Lung (tissue), 17 donors: ENCODE measurements at places on chromosomes 12 and 14. TPM values are rescaled to one million over a fixed set of nuclear protein-coding genes. Genes with fewer than 3 reads are reported as not detected.

DNA sequence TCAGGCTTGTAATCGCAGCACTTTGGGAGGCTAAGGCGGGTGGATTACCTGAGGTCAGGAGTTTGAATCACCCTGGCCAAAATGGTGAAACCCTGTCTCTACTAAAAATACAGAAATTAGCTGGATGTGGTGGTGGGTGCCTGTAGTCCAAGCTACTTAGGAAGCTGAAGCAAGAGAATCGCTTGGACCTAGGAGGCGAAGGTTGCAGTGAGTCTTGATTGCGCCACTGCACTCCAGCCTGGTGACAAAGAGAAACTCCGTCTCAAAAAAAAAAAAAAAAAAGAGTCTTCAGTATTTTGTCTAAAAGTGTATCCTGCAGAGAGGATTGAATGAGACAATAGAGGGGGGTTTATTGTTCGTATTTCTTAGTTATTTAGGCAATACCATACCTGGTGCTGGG lies 25.3 kb downstream of the FOXA1 start:
- no peaks in the 10 kb centered on the region for H3K36me3 ChIP-seq
- no peak for DNase-seq

DNA sequence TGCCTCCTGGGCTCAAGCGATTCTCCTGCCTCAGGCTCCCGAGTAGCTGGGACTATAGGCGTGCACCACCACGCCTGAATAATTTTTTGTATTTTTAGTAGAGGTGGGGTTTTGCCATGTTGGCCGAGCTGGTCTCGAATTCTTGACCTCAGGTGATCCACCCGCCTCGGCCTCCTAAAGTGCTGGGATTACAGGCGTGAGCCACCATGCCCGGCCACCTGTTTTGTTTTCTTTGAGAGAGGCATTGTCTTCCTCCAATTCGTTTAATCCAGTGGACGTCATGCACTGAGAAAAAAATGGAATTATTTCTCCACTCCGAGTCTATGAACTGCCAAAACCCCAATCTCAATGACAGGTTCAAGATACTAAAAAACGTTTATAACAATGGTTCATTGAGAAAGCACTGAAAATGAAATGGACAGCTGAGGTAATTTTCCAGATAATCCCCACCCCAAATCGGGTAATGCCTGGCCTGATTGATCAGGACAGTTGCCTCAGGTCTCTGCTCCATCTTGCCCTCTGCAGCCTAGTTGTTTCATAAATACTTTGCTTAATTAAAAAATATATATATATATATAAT lies 132.7 kb upstream of the PARP11 start:
- H3K27ac ChIP-seq: no peak overlapping the region
- no peak for DNase-seq
- no peak overlapping the region for H3K4me3 ChIP-seq

- peaks cover 4% of the 10 kb centered on the region for H3K36me3 ChIP-seq
- no peak overlapping the region for H3K27ac ChIP-seq
- H3K27me3 ChIP-seq: no peaks in the 10 kb centered on the region
- H3K4me3 ChIP-seq: no peak overlapping the region
- peaks cover 1% of the 10 kb centered on the region for H3K4me1 ChIP-seq
Measured at GRCh38 chr12:50248411-50248810, 34.9 kb downstream of the LIMA1 start.

GRCh38 chr12:93299262-93299846 lies 78.4 kb upstream of the NUDT4 start:
- H3K36me3 ChIP-seq: no peaks in the 10 kb centered on the region
- H3K27me3 ChIP-seq: no peaks in the 10 kb centered on the region
- DNase-seq: no peak

GRCh38 chr12:46367351-46368029 lies 5.1 kb downstream of the SLC38A2 start:
- H3K36me3 ChIP-seq: peaks cover 66% of the 10 kb centered on the region
- H3K4me3 ChIP-seq: peak overlapping the region; percentile 19
- peaks cover 53% of the 10 kb centered on the region for H3K4me1 ChIP-seq
- H3K27ac ChIP-seq: peak overlapping the region; percentile 65
- no peaks in the 10 kb centered on the region for H3K27me3 ChIP-seq

DNA sequence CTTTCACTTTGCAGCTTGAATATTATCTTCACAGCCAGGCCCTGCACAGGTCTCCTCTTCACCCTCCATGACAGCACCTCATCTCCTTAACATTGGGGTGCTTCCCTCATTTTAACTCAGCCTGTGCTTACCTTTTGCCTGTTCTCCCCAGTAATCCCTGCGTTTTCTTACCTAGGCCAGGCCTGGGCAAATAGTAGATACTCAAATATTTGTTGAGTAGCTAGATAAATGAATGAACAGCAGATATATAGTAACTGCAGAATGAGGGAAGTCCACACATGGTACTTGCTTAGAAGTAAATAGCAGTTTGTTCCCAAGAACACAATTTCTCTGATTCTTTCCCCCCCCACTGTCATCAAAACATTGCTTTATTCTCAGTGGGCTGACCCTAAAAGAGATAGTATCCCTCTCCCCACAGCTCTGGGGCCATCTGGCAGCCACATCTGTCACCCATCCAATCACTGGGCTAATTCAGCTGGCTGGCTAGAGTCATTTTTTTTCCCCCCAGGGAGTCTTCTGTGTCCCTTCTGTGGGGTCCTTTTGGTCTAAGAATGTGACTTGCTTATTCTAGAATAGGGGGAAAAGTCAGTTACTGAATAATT lies 43.2 kb downstream of the APPL2 start:
- H3K4me1 ChIP-seq: no peaks in the 10 kb centered on the region
- H3K27me3 ChIP-seq: no peaks in the 10 kb centered on the region
- DNase-seq: no peak
- H3K27ac ChIP-seq: no peak overlapping the region
- no peak overlapping the region for H3K4me3 ChIP-seq
- H3K36me3 ChIP-seq: peaks cover 47% of the 10 kb centered on the region

- H3K36me3 ChIP-seq: peaks cover 18% of the 10 kb centered on the region
- no peak for DNase-seq
- no peaks in the 10 kb centered on the region for H3K4me1 ChIP-seq
- no peak overlapping the region for H3K27ac ChIP-seq
- no peak overlapping the region for H3K4me3 ChIP-seq
Measured at GRCh38 chr12:112486361-112486760, 67.6 kb downstream of the PTPN11 start.

- peaks cover 37% of the 10 kb centered on the region for H3K4me1 ChIP-seq
- H3K4me3 ChIP-seq: no peak overlapping the region
- H3K36me3 ChIP-seq: peaks cover 2% of the 10 kb centered on the region
- DNase-seq: no peak
- H3K27ac ChIP-seq: peak overlapping the region; percentile 45
Measured at GRCh38 chr12:113236539-113237399, 15.5 kb downstream of the TPCN1 start.

DNA sequence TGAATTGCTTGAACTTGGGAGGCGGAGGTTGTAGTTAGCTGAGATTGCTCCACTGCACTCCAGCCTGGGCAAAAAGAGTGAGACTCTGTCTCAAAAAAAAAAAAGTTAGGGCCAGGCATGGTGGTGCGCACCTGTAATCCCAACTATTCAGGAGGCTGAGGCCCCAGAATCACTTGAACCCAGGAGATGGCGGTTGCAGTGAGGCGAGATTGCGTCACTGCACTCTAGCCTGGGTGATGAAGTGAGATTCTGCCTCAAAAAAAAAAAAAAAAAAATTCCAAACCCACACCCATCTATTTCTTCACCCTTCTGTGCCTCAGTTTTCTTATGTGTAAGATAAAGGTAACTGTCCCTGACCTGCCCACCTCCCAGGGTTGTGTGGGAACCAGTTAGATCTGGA lies 11.0 kb upstream of the MLXIP start:
- no peak overlapping the region for H3K27ac ChIP-seq
- no peaks in the 10 kb centered on the region for H3K36me3 ChIP-seq
- H3K4me1 ChIP-seq: peaks cover 48% of the 10 kb centered on the region
- no peaks in the 10 kb centered on the region for H3K27me3 ChIP-seq
- DNase-seq: no peak

DNA sequence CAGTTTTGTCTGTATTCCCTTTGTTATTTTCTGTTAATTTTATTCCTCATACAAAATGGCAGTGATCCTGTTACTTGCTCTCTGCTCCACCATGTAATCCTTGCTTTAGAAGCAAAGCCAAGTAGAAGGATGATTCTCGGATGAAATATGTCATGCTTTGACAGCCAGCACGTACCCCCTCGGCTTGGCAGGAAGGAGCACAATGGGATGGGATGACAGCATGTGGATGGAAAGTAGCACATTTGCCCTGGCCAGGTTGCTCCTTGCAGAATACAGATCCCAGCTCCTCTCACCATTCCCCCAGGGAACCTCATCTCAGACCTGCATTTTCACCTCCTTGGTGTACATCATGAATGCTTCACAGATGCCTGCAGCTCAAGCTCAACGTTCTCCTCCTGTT lies 35.1 kb upstream of the ATF1 start:
- DNase-seq: no peak
- peaks cover 3% of the 10 kb centered on the region for H3K4me1 ChIP-seq
- H3K27ac ChIP-seq: no peak overlapping the region
- peaks cover 36% of the 10 kb centered on the region for H3K36me3 ChIP-seq
- H3K4me3 ChIP-seq: no peak overlapping the region
- no peaks in the 10 kb centered on the region for H3K27me3 ChIP-seq

GRCh38 chr14:77268989-77269600 lies 1.9 kb downstream of the NGB start:
- peaks cover 21% of the 10 kb centered on the region for H3K27me3 ChIP-seq
- no peaks in the 10 kb centered on the region for H3K36me3 ChIP-seq
- H3K27ac ChIP-seq: no peak overlapping the region
- DNase-seq: no peak
- H3K4me3 ChIP-seq: no peak overlapping the region

DNA sequence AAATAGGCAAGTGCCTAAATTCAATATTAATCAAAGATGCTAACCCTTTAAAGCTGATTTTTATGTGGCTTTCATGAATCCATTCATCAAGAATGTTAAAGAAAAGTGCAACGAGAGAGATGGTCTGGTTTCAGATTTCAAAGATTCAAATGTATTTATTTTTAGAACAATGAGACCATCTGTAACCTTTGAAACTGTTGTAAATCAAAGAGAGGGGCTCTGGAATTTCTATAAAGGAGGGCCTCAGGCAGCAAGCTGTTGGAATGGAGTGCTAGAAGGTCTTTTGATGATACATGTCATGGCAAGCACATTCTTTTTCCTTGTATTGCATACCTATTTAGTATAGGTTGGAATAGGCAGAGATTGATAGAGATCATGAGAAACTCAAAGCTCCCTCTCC lies 433.0 kb downstream of the LRIG3 start:
- no peak for DNase-seq
- H3K27me3 ChIP-seq: no peaks in the 10 kb centered on the region
- H3K27ac ChIP-seq: no peak overlapping the region
- H3K36me3 ChIP-seq: no peaks in the 10 kb centered on the region
- H3K4me3 ChIP-seq: no peak overlapping the region
- no peaks in the 10 kb centered on the region for H3K4me1 ChIP-seq

The SIRT4 gene
- 1.2 TPM for total RNA-seq

The PDE3A gene
- 5.2 TPM for total RNA-seq

The FOXG1 gene
- 0.06 TPM for total RNA-seq

The OR4K14 gene
- total RNA-seq: not detected

The FAM222A gene
- 2.6 TPM for total RNA-seq

The NDRG2 gene
- total RNA-seq: 50.6 TPM

The EML5 gene
- total RNA-seq: 2.1 TPM

The CLEC4D gene
- total RNA-seq: 4.5 TPM

The REM2 gene
- total RNA-seq: 0.92 TPM

The DENR gene
- total RNA-seq: 31.3 TPM

The ARG2 gene
- total RNA-seq: 5.9 TPM
